Left hindlimb (tissue), 1 donor: ENCODE measurements at places on chromosomes 7 and 10.
A peak's percentile ranks its signal among the peaks of the same experiment; 100 is the strongest.

DNA sequence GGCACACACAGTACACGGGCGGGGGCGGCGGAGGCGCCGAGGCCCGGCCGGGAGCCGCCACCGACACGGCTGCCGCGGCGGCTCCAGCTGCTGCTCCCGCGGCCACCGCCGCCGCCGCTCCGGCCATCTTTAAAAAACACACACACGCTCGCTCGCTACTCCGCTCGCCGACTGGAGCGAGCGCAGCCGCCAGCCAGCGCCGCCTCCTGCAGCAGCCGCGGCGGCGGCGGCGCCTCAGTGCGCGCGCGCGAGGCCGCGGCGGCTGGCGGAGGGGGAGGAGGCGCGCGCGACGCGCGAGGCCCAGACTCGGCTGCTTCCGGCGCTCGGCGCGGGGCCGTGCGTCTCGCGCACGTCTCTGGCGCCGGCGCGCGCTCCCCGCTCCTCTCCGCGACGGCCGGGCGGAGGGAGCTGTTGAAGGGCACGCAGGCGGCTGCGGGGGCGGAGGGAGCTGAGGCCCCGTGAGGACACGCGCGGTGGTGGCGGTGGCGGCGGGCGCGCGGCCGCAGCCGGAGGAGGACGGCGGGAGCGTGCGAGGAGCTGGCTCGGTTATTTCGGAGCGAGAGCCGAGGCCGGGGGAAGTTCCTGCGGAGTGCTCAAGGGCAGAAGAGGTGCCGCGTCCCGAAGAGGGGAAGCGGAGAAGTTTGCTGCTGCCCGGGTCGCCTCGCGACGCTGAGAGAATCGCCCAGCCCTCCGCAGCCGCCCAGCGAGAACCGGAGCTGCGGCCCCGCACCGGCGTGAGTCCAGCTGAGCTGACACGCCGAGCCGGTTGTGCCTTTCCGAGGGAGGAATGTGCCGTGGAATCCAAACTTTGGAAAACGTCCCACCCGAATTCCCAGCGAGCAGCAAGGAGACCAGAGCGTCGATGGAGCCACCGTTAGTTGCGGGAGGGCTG, at the start of gene KDM7A:
KDM7A (minus strand) TSS at position 173 of the 892 bp plus-strand sequence; CDS start at position 127, 46 bp downstream.
- DNase-seq, result peak; percentile 94

DNA sequence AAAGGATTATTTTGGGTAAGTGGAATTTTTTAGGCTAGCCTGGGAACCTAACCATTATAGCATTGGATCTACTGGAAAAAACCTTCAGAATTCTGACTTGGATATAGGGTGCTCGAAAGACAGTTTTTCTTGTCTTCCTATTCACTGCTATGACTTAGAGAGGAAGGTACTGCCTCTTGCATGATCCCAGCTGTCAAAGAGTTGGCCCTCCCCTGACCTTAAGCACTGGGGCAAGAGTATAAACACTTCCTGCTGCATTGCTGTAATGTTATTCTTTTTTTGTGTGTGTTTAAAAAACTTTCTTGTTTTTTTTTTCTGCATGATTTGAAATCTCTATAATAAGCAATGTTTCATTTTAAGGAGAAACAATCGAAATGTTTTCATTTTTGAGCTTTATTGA, 113.0 kb downstream of the LRMDA start:
- DNase-seq, result no peak

DNA sequence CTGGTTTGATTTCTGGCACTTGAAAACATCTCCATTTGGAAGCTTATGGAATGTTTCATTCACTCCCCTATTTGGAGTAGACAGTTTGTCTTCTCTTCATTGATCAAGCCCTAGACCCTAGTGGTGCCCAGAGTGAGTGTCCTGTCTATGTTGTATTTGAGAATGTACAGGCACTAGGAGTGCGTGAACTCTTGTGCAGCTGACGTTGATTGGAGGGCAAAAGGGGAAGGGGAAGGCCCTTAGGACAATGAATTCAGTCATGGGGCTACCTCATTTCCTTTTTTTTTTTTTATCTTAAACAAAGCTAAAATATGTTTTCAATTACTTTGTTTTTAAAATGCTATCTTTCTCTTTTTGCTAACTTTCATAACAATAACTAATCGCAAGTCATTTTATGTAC, 66.5 kb downstream of the ADD3 start:
- no peak for DNase-seq

- DNase-seq, result no peak
Measured at GRCh38 chr7:103343332-103343731, 1.2 kb downstream of the DNAJC2 start.

DNA sequence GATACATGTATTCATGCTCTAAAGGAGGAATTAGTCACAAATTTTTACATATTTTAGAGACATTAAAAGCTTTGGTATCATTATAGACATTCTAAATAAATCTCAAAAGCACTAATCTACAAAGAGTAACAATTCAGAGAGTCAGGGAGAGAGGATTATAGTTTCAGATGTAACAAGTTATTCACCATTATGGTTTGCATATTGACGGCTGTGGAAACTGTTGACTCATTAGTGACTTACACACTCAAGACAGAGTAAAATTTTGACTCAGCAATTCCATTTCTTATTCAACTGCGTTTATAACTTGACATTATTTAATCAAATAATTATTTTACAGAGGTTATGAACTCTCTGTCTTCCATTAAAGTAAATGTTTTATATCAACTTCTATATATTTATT, 95.4 kb upstream of the SEMA3C start:
- DNase-seq, result no peak

DNA sequence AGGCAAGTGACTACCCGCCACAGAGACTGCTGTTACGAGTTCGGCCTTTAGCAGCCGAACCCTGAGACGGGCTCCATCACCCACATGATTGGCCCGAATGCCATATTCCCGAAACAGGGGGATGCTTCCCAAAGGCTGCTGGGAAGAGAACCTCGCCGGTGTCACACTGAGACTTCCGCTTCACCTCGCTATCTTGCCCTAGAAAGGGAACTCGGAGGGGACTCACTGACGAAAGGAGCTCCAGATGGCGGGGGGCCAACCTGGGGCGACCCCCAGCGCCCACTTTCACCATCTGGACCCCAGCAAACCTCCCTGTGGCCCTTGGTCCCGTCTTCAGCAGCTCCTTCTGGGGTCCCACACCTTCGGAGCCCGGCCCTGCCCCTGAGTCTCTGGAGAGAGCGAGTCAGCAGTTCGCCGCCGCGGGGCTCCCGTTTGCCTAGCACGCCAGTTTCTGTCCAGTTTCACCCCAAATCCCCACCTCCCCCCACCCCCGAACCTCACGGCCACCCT, 529 bp downstream of the HPS1 start:
- no peak for DNase-seq

DNA sequence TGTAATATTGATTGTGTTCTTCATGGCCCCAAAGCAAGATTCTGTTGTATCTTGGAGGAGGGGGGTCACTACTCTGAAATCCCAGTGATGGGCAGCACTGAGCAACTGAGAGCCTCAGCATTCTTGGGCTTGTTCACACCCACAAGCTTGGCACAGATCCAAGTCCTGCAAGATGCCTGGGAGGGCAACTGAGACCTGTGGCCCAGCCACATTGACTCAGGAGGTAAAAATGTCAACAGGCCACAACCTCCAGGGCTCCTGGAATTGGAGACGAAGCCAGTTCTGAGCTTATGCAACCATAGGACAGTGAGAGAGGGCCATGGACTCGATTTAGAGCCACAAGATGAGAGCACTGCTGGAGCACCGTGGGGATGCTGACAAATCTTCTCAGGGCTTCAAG, 3.1 kb upstream of the DOCK1 start:
- DNase-seq, result no peak

GRCh38 chr10:45239642-45240041, 75.8 kb downstream of the OR13A1 start:
- DNase-seq, result no peak
